ENCODE measurements at places on chromosomes 2 and 18. TPM values are rescaled to one million over a fixed set of nuclear protein-coding genes. Genes with fewer than 3 reads are reported as not detected.

GRCh38 chr18:23570912-23571504 is 15.3 kb downstream of the NPC1 start:
- DNase-seq = no peak

DNA sequence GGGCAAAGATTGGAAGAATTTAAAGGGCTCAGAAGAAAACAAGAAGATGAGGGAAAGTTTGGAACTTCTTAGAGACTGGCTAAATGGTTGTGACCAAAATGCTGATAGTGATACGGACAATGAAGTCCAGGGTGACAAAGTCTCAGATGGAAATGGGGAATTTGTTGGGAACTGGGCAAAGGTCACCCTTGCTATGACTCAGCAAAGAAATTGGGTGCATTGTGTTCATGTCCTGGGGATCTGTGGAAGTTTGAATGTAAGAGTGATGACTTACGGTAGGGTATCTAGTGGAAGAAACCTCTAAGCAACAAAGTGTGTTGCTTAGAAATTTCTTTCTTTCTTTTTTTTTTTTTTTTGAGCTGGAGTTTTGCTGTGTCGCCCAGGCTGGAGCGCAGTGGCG is 6.0 kb upstream of the IL1A start:
- no peak for DNase-seq

DNA sequence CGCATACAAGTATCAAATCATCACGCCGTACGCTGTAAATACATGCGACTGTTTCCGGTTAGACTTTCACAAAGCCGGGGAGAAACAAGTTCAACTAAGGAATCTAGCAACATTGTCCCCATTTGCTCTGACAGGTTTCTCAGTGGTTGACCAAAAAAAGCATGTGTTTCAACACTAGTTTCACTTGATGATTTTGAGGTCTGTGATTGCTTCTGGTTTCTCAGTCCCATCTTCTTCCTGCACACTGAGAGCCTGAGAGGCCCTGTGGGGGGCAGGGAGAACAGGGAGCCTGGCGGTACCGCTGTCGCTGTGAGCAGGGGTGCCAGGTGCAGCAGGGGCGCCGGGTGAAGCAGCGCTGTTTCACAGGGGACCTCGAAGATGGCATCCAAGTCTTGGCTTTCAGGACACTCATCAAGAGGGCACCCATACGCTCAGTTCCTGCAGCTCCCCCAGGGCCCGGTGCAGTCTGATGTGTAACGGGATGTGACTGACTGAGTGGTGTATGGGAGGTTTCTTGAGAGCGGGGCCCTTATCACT is 270.9 kb downstream of the TWIST2 start:
- no peak for DNase-seq

GRCh38 chr2:95343429-95344214 is 46.5 kb downstream of the KCNIP3 start:
- DNase-seq = peak; percentile 8

GRCh38 chr2:227503433-227504406 is 31.8 kb downstream of the AGFG1 start:
- DNase-seq = no peak

DNA sequence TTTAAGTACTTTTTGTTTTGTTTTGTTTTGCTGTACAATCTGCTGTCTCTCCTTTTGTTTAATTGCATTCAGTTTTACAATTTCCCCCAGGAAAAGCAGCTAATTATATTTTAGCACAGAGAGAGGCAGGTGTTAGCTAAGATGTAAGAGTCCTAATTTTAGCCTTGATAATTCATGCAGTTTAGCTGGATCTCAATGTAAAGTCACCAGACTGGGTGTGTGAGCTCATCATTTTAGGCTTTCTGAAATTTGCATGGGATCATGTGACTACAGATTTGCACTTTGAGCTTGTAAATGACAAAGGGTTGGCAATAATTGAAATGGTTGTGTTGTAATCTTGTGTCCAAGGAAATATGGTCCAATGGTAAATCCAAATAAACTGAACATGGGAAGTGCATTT is 68.5 kb downstream of the ETAA1 start:
- DNase-seq = no peak

DNA sequence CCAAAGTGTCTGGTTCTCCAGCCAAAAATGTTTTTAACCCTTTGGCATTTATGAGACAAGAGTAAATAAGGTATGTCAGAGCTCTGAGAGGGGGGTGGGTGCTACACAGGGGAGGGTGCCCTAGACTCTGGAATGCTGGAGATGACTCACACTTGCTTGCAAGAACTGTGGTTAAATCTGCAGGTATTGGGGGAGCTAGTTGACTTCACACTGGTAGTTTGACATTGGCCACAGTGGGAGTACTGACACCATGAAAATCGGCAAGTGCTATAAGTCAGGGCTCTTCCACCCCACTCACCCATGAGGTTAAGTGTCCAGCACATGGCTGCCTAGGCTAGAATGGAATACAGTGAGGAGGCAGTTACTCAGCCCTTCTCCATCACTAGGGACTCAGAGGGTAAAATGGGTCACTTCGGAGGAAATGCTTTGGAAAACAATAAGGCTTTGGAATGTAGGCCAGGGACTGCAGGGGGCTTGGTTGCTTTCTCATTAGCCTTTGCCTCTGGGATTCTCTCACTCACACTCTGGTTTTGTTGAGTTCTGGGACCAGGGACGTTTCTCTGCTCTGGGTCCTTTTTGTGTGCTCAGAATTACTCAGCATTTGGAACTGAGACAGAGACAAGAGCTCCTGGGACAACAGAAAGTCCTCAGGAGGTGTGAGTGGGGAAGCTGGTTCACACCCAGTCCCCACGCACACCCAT is 91.6 kb downstream of the ACKR3 start:
- no peak for DNase-seq

ARHGAP28 gene
- total RNA-seq = 1.5 TPM

Measured in left ventricle myocardium inferior (tissue), 1 donor.